ENCODE measurements at places on chromosomes 2 and 18. TPM values are rescaled to one million over a fixed set of nuclear protein-coding genes. Genes with fewer than 3 reads are reported as not detected.
A peak's percentile ranks its signal among the peaks of the same experiment; 100 is the strongest.

DNA sequence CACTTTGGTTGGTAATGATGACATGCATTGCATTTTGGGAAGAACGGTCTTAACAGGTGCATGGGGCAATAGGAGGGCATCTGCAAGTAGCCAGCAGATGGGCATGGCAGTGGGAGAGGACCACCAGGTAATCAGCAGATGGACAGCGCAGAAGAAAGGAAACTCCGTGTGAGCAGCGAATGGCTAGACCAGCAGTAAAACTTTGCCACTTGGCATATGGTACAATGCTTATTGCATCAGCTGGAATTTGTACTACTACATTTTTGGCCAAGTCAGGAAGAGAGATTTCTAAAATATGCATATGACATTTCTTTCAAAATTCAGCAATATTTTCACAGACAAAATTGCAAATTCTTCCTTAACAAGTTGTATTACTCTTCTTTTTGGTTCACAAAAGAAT lies 768.5 kb downstream of the LRP1B start:
- DNase-seq = no peak

DNA sequence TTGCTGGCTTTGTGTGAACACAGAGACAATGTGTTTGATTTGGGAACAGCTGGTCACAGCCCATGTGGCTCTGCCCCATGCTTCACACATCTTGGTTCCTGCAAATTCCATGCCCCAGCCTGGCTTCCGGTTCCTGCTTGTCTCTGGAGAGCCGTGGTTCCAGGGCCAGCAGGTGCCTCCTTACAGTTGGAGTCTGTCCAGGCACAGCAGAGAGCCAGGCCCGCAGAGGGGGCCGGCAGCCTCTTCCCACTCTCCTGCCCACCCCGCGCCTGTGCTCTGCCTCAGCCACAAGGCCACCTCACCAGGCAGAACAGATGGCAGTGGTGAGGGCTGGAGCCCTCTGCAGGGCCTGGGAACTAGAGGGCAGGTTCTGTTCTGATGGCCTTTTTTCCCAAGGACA lies 81.5 kb downstream of the LDLRAD4 start:
- no peak for DNase-seq

DNA sequence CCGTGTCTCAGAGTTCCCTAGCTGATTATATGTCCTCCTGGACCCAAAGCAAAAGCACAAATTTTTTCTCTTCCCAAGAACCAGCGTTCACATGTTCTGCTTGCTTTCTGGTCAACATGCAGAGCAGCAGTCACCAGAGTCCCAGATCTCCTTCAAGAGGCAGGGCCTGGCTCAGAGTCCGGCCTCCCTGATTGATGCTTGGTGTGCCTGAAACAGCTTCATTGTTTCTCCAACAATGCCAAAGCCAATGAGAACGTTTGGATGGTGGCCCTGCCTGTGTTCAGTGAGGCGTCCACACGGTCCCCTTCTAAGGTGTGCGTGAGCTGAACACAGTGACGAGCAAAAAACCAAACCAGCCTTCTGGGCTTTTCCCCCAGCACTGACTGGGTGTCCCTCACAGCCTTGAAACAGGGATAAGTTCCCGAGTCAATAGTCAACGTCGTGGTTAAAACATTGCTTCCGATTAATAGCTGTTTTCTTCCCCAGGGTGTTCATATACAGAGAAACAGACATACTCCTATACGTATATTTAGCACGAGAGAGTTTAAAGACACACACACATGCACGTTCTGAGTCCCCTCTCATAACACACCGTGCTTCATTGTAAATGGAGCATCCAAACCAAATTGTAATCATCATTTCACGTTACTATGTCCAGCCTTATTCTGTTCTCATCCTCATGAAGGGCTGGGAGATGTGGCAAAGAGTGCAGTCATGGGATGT lies 19.3 kb upstream of the POU3F3 start:
- no peak for DNase-seq

DNA sequence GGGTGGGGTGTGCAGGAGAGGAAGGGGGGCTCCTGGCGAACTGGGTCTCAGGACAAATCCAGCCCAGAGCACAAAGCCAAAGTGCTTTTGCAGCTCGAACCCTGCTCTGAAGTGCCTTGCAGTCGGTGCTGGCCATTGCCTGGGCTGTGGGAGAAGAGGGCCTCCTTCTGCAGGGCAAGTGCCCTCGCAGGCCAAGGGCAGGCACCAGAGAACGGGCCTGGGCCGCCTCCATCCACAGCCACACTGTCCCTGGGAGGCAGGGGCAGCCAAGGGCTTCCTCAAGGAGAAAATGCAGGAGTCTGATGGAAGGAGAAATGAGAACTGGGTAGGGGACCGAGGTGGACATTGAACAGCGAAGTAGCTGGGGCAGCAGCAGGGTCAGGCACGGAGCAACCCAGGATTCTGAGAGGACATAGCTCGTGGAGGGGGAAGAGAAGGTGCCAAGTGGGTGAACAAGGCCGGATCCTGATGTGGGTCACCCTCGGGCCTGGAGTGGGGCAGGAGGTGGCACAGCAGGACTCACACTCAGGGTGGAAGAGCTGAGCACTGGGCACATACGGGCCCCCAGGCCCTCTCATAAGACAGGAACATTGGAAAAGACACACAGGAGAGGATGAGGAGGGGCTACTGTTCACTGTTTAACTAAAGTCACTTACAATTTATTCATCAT lies 312.8 kb upstream of the SALL3 start:
- DNase-seq = no peak

- no peak for DNase-seq
These were observed 68.3 kb upstream of the MYT1L start for GRCh38 chr2:2399396-2399795.

- DNase-seq = no peak
These were observed 117.4 kb downstream of the STPG4 start for GRCh38 chr2:47037678-47038077.

DNA sequence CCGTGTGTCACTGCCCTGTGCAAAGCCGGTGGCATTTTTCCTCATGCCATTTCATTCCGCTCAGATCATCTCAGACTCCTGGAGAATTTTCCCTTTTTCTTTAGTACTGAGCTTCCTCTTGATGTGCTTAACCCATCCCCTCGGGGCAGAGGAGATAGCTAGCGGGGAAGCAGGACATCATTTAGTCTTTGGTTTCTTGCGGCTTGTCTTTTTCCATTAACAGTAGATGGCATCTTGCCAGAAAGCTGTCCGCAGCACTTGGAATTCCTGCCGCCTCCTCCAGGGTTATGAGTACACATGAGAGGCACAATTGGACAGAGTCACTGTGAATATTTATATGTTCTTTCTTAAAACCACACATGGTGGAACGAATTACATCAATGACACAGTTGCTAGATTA lies 226.6 kb downstream of the ALPK2 start:
- peak; percentile 83 for DNase-seq

DNA sequence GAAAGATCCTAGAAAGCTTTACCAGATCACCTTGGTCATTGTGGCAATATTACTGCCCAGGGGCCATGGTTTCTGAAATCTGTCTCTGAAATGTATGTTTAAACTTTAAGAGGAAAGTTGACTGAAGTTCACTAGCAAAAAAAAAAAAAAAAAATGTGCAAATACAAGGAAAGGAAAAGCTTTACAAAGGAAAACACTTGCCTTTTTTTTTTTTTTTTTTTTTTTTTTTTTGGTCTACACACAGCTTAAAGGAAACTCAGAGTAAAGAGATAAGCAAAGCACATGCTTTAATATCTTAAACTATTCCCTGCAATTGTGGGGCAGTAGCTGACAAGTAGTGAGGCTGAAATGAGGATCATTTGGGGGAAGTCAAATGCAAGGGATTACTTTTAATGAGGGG lies 174.2 kb upstream of the EPAS1 start:
- DNase-seq = no peak

DNA sequence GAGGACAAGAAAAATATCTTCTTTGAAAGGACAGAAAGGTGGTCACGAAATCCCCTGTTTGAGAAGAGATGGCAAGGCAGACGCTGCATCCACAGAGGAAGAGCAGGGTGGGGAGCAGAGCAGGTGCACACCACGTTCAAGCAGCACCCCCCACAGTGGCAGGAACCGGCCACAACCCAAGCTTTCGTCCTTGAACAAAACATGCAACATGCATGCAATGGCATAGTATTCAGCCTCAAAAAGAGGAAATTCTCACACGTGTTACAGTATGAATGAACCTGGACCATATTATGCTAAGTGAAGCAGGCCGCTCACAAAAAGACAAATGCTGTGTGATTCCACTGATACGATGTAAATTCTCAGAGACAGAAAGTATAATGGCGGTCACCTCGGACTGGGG lies 51.4 kb downstream of the CMPK2 start:
- DNase-seq = no peak

DNA sequence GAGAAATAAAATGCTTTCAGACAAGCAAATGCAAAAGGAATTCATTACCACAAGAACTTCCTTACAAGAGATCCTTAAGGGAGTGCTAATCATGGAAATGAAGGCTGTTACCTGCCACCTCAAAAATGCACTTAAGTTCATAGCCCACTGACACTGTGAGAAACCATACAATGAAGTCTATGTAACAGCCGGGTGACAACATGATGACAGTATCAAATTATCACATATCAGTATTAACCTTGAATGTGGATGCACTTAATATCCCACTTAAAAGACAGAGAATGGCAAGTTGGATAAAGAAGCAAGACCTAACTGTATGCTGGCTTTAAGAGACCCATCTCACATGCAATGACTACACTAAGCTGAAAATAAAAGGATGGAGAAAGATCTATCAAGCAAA lies 403.4 kb upstream of the MC4R start:
- no peak for DNase-seq

- DNase-seq = no peak
These were observed 114.7 kb downstream of the CPS1 start for GRCh38 chr2:210671065-210671464.

DNA sequence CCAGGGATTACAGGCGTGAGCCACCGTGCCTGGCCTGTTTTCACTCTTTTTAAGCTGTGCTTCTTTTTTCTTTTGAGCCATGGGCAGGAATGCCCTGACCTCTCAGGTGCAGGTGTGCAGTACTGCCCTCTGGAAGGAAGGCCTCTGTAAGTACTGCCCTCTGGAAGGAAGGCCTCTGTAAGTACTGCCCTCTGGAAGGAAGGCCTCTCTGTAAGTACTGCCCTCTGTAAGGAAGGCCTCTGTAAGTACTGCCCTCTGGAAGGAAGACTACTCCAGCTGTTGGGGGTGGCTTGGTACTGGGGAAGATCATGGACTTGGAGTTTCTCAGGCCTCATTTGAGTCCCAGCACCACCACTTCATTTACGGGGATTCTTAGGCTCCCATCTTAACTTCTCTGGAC lies 248.5 kb upstream of the ID2 start:
- no peak for DNase-seq

GRCh38 chr2:37912056-37912455 lies 13.0 kb upstream of the RMDN2 start:
- DNase-seq = no peak

GRCh38 chr2:52597346-52597745 lies 1170.3 kb upstream of the CHAC2 start:
- DNase-seq = no peak

DNA sequence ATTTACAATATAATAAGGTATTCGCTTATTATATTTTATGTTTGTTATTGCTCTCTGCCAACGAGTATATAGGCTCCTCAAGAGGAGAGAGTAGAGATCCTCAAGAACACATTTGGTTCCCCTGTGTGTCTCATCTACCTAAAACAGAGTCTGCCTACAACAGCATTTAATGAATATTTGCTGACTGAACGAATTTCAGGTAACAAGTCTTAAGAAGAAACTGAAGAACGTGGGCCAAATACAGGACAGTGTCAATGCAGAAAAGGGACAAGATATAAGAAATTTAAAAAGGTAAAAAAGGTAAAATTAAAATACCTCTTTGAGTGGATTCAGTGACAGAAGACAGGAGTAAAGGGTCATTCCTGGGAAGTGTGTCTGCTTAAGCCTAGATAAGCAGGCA lies 129.2 kb downstream of the HNMT start:
- DNase-seq = no peak

DNA sequence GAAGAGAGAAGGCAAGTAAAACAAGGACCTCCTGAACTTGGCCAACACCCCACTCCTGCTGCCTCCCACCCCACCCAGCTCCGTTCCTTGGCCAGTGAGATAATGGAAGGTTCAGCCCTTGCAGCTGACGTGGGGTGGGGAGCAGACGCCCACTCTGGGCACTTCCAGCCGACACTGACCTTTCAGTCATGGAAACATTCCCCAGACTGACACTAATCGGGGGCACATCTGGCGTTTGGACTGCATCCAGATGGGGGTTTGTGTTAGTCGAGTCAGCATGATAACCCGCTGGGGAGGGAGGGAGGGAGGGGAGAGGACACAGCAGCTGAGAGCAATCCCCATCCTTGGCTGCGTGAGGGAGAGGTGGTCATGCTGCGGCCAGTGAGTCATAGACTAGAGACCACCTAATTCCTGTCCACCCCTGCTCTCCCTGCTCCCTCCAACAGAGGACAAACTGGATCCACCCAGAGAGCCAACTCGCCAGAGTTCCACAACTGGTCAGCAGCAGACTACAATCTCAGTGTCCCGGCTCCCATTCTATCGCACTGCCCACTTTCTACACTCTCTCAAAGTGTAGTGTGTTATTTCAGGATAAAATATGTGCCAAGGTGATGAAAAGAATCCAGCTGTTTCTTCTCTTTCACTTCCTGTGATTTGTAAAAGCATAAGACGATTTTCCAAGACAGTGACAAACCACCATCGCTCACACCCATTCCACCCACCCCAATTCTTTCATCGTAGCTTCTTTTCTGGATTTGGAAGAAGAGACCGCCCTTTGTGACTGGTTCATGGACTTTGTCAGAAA lies 115.4 kb upstream of the PKDCC start:
- peak; percentile 98 for DNase-seq

GRCh38 chr2:37119157-37119556 lies 34.8 kb downstream of the GPATCH11 start:
- DNase-seq = no peak

- DNase-seq = no peak
These were observed 412.4 kb downstream of the MTX2 start for GRCh38 chr2:176681584-176682115.

- DNase-seq = no peak
These were observed 83.6 kb upstream of the PIK3C3 start for GRCh38 chr18:41871229-41872000.

DNA sequence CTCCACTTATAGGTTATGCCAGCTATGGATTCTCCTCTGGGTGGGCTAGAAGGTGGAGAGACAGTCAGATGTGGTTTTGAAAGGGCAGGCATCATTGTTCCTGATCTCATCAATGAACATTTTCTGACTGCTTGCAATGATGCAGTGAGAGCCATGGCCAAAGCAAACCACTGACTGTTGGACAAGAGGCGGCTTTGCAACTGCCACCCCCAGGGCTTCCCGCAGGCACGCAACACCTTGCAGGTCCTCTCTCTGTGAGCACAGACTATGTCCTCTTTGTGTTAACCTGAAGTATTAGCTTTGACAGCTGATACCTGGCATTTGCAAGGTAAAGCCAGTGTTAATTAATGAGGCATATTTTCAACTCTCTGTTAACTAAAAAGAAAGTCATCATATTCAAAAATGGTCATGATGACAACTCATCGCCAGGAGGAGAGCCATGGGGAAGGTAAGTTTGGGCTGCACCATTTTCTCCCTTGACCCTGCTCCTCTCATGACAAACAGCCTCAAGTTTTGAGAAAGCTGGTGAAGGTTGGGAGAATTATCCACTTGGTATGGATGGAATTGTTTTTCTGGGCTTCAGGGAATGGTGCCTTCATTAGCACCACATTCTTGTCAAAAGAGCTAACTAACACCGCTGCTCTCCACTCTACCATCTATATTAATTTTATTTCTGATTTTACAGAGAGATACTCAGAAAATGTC lies 14.9 kb upstream of the FAM124B start:
- DNase-seq = no peak

The CACNB4 gene
- total RNA-seq = 8.1 TPM

The MC2R gene
- total RNA-seq = 0.06 TPM

The IL1F10 gene
- not detected for total RNA-seq

The CENPA gene
- 0.71 TPM for total RNA-seq

The CCBE1 gene
- total RNA-seq = 35.1 TPM

The VPS54 gene
- total RNA-seq = 18.2 TPM

The INPP5D gene
- total RNA-seq = 24.9 TPM

The IL36B gene
- total RNA-seq = not detected

Measured in lung (tissue), 17 donors.